ENCODE measurements at places on chromosomes 3 and 15.

DNA sequence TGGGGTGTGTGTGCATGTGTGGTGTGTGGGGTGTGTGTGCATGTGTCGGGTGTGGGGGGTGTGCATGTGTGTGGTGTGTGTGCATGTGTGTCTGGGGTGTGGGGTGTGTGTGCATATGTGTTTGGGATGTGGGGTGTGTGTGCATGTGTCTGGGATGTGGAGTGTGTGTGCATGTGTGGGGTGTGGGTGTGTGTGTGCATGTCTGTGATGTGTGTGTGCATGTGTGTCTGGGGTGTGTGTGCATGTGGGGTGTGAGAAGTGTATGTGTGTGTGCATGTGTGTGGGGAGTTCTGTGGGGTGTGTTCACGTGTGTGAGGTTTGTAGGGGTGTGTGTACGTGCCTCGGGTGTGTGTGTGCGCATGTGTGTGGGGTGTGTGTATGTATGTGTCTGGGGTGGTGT is 6.7 kb upstream of the OCA2 start:
- DNase-seq = no peak

DNA sequence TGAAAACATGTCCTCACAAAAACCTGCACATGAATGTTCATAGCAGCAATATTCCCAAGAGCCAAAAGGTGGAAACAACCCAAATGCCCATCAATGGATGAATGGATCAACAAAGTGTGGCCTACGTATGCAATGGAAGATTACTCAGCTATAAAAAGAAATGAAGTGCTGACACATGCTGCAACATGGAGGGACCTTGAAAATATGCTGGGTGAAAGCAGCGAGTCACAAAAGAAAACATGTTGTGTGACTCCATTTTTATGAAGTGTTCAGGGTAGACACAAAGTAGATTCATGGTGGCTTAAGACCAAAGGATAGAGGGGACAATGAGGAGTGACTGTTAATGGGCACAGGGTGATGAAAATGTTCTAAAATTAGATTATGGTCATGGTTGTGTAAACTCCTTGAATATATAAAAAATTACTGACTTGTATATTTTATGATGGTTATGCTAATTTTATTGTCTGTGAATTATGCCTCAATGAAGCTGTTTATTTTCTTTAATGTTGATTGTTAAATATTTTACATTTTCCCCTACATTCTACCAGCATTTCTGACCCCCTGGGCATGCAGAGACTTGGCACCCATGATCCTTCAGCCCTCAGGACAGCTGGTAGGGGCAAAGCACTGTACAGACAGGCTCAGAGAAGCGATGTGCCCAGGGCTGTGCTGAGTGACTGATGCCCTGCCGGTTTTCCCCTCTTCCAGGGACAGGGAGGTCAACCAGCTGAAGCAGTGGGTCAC is 37.8 kb downstream of the CFAP100 start:
- peak; percentile 11 for DNase-seq

DNA sequence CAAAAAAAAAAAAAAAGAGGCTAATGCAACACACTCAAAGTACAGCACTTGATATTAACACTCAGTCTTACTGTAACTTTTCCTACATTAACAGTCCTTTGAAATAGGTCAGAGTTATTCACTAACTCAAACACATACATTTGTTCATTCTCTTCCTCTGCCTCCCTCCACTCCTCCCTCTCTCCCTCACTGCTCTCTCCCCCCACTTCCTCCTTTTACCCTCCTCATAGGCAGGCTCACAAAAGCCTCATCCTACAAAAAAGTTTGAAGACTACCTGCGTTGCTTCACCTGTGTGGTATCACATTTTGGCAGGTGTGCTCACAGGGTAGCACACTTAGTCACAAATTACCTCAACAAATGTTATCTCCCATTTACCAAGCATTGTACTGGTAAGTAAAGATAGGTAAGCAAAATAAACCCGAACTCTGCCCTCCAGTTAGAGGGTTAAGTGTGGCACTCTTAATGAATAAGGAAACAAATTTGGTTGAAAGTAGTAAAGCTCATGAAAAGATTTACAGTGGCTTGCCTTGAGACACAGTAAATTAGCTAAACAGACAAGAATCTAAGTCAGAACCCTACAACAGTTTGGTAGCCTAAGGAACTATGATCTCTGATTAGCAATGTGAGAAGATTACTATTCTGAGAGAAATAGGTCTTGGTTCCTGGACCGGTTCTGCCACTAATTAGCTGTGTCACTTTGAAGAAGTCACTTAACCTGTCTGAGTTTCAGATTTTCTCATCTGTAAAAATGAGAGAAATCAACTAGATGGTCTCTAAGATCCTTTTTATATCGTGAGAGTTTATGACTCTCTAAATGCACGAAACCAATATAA is 151.0 kb upstream of the MLF1 start:
- DNase-seq = no peak

DNA sequence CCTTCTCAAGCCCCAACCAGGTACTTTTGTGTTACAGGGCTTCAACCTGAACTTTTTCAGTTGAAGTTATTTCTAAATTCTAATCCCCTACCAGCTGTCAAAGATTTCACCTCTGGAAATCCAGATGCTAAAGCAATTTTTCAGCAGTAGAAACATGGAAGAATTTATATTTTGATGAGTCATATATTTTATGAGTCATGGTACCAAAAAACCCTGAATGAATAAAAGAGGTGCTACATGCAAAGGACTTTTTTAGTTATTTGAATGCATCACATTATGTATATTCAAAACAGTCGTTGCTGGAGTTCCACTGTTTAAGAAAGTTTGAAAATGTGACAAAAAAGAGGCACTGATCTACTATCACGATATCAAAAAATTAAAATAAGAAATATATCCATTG is 96.0 kb upstream of the ZNF385D start:
- DNase-seq = no peak

GRCh38 chr3:120450600-120451271 is at the start of gene FSTL1:
Gene FSTL1 (minus strand): TSS chr3:120450992. CDS start chr3:120450746, 246 bp downstream.
- DNase-seq = no peak

DNA sequence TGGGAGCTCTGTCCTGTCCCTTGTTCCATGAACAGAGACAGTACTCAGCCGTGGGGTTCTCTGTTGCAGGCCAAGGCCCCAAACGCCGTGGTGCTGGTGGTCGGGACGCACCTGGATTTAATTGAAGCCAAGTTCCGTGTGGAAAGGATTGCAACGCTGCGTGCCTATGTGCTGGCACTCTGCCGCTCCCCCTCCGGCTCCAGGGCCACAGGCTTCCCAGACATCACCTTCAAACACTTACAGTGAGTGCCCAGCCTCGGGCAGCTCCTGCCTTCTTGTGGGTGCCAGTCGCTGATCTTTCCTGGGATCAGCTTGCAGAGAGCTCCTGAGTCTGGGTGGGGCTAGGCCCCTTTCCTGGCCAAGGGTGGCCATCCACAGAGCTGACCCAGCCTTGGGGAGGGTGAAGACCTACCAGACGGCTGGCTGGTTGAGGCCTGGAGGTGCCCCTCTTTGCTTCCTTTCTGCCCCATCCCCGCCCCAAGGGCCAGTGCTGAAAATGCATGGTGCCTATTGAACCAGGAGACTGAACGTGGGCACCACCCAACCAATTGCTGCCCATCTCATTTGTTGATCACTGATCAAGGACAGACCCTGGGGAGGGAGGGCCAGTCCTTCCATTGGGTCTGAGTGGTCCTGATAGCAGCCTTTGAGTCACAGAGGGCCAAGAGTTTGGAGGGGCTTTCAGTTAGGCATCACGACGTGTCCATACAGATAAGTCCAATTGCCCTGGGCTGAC is 106.9 kb downstream of the LRRK1 start:
- peak; percentile 31 for DNase-seq

DNA sequence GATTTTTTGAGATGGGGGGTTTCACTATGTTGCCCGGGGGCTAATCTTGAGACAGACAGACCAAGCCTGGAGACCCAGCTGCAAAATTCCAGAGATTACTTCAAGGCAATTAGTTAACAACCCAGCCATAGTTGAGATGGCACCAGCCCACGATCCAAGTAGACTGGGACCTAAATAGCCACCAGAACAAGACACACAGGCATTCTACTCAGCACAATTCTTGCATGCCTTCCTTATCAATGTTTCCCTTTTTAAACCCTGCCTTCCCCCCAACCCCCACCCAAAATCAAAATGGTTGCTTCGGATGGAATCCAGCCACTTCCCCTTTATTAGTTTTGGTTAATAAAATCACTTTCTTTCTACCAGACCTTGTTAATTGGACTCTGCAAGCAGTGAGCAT is 28.6 kb downstream of the FAM240A start:
- DNase-seq = no peak

GRCh38 chr15:62591842-62592838 is 427.1 kb upstream of the C2CD4B start:
- no peak for DNase-seq

DNA sequence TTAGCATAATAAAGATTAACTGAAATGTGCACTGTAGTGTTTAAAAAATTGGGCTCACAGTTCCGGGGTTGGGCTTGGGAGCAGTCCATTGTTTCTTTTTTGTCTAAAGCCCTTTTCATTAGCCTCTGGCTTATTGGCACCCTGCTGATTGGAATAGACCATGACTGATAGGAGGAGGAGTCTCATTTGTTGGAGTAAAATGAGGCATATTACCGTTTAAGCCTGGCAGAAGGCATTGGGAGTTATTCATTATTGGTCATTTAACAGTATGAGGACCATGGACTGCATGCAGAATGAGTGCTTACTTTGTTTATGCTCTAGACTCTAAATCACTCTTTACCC is 139.0 kb upstream of the CGNL1 start:
- no peak for DNase-seq

GRCh38 chr3:157436583-157437291 is at the start of gene PTX3:
Gene PTX3 (plus strand): TSS chr3:157436850. CDS start chr3:157436934, 84 bp downstream.
- no peak for DNase-seq

GRCh38 chr3:25355998-25356397 is 72.1 kb upstream of the RARB start:
- no peak for DNase-seq

- no peak for DNase-seq
These were observed 138.8 kb downstream of the AKAP13 start for GRCh38 chr15:85518979-85519761.

DNA sequence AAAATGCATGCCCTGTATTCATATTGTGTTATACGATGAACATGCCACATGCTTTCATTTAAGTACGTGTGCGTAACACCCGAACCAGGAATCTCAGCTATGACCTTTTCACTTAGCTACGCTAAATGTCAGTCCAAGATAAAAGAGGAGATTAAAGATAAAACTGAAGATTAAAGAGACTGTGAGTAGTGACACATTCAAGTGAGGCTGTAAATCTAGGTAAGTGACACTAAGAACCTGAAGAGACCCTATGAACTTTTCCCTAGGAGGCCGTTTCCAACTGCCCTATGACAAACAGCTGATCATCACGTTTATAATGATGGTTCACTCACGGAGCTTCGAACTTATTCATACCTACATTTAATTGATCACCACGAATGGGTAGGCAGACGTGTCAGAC is 32.2 kb downstream of the TFRC start:
- DNase-seq = no peak

DNA sequence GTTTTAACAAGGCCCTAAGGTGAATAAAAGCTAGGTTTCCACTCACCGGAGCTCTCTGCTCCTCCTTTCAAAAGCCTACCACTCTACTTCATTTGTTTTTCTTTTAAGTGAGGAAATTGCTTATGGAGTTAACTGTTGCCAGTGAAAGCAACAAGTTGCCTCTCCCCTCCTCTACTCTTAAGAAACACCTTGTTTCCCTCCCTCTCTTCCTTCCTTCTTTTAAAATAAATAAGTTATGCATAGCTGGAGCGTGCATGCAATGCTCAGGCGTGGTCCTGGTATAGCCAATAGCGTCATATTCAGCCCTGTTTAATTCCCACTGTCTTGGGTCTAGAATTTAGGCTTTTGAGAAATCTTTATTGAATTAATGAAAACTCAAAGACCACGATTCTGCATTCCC is 101.1 kb upstream of the IGF1R start:
- DNase-seq = no peak

- no peak for DNase-seq
These were observed 4.1 kb downstream of the MYL3 start for GRCh38 chr3:46859001-46859710.

GRCh38 chr3:114418107-114418506 is 124.3 kb downstream of the TIGIT start:
- DNase-seq = no peak

DNA sequence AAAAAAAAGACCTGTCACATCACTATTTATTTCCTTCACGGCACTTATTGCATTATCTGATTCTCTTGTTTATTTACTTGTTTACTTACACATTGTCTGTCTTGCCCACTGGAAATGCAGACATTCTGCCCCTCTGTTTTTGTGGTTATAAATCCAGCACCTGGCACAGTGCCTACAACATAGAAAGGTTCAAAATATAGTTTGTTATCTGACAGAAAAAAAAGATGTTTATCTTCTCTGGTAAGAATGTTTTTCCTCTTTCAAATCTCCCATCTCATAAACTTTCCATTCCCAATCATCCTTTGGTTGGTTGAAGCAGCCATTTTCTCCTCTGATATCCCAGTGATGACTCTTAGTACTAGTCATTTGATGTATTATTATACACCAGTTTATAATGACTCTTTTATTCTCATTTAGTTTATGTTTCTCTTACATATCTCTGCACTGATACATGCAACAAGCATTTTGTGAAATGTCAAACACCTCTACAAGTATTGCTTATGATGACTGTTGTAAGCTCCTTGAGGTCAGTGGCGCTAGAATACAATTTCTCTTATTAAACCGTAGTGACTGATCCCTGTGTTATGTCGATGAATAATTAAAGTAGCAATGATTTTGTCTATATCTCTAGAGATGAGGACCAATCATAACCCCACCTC is 398.4 kb upstream of the TBL1XR1 start:
- no peak for DNase-seq

GRCh38 chr3:484341-484740 is 287.8 kb downstream of the CHL1 start:
- DNase-seq = no peak

DNA sequence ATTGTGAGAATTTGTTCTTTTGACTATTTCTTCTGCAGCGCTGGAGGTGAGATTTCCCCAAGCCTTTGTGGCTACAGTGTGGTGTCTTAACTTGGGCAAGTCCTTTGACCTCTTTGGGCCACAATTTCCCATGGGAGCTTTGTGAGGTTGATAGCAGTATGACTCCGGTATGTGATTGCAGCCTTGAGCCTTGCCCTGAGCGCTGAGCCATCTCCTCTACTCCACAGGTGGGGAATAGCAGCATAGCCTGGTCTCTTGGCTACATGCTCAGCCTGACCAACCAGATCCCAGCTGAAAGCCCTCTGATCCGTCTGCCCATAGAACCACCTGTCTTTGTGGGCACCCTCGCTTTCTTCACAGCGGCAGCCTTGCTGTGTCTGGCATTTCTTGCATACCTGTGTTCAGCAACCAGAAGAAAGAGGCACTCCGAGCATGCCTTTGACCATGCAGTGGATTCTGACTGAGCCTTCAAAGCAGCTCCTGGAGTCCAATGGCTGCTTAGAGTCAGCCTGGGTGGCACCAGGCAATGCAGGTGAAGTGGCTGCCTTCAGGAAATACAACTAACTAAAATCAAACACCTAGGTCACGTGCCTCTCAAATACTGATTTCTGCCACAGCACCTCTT is 30.0 kb upstream of the RPL14 start:
- DNase-seq = no peak
